ENCODE measurements at places on chromosomes 4 and X.

- no peak for DNase-seq
Observed at GRCh38 chrX:9765737-9766097, at the start of gene GPR143. Gene GPR143 (minus strand): TSS chrX:9765847. CDS start chrX:9765817, 30 bp downstream.

DNA sequence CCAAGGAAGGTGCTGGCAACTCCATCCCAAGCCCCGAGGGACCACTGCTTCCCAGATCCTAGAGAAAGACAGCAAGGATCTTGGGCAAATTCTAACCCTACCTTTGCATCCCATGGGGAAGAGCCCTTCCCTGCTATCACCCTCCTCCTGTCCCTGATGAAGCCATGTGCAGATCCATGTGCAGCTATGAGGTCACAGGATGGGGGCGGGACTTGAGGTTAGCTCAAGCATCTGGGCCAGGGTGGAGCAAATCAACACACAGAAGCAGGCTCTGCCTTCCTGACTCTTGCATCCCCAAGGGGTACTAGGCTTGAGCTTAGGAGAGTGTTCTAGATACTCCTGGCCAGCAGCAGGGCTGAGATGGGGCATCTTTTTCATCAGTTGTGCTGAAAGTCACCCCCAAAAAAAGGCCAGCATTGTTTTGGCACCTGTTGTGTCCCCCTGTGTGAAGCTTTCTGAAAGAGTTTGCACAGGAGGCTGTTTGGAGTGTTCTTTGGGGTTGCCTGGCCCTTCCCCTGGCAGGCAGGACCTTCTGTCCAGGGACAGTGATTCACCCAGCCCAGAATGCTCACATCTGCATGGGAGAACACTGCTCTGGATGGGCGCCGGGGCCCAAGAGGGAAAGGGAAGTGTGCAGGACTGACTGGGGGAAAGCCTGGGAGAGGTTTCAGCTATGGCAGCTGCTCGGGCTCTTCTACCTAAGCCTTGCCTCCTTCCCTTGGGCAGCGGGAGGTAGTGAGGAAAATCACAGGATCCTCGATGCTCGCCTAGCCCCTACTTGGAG, 50.8 kb downstream of the PRPS1 start:
- peak; percentile 82 for DNase-seq

DNA sequence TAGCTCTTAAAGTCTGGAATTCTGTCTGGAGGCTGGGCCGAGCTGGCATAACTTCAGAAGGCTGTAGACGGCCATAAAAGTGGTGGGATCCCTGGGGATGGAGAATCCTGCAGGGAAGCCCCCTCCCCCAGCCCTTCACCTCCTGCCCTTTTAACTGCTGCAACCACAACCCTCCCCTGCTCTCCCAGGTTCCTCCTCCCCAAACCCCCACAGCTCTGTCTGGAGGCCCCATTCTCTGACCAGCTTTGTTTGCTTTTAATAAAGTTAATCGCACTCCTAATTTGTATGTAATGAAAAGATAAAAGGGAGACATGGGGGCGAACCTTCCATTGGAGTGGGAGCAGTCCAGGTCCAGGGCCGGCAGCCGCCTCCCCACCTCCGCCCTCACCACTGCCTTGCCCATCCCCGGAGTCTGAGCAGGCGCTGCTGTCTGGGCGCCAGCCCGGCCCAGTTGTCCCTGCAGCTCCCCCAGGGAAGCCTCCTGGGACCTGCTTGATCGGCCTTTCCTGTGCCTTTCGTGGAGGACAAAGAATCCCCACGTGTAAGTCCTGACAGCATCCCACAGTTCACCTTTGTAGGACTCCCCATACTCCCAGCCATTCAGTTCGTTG, 84.3 kb downstream of the PJA1 start:
- no peak for DNase-seq

- DNase-seq, result no peak
Observed at GRCh38 chr4:60078984-60079383, 1121.1 kb upstream of the ADGRL3 start.

DNA sequence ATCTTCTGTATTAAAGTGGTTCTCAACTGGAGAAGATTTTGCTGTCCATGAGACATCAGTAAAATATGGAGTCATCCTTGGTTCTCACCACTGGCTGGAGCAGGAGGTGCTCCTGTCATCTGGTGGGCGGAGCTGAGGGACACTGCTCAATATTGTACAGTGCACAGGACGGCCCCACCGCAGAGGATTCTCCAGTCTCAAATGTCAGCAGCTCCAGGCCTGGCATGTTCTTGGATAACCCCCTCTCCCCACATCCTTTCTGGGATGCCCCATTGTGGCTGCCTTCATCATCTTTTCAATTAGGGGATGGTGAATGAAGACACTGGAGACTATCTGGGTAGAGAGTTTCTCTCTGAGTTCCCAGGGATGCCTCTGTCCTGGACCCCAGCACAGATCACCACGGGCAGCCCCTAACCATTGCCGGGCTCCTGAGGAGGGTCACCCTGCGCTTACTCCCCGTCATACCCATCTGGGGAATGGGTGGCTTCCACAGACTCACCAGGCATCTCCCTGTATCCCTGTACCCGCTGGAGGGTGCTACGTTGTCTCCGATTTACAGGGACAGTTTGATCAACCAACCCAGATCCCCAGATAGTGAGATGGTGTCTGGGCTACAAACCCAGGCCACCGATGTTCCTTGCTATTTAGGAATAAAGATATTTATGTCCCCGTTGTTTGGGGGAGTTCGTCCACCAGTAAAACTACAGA, 21.9 kb upstream of the P2RY8 start:
- no peak for DNase-seq

Data from T-cell (primary cell).